ENCODE measurements at places on chromosomes 11 and 22.

GRCh38 chr11:109641549-109641948 lies 219.6 kb downstream of the C11orf87 start:
- DNase-seq: no peak

DNA sequence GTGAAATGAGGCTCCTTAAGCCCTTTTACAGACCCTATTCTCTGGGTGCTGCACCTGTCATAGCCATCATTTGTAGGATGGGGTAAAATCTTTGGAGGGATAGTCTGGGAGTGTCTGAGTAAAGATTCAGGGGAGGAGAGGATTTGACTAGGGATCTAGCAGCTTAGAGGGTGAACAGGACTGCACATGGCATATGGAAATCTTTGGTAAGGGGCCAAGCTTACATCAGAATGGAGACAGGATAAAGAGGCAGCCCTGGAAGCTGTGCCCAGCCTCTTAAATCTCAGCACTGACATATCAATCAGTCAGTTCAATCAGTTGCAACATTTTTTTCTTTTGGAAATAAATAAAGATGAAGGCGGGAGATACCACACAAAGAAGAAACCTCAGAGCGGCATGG lies 301.8 kb upstream of the CADM1 start:
- no peak for DNase-seq

DNA sequence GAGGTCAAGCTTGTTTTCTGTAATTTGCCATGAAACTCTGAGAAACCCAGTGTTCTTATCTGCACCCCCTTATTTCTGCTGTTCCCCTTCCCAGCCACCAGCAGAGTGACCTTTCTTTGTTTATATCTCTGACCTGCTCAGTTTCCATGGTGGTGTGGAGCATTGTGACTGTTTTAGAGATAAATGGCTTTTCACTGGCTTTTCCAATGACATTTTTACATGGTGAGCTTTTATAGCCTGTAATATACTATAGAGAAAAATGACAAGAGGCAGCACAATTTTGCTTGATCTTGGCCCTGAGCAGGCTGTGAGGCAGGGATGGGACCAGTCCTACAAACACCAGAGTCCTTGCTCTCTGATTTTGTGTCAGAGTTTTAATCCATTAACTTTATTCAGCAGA lies 233.9 kb downstream of the FAT3 start:
- no peak for DNase-seq

DNA sequence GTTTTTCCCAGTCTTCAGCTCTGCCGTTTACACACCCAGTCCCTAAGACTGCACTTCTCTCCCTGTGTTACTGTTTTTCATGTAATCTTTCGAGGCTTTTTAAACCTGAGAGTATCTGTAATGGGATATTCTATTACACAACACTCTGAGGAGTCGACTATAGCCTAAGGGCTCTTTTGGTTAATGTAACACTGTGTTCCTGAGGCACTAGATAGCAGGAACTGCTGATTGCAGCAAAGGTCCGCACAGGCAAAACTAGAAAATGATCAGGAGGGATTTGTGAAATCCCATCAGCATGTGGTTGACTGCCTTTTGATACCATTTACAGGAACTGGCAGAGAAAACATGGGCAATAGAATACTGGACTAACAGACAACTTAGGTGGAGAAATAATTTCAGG lies 512.3 kb upstream of the RAG2 start:
- DNase-seq: no peak

- no peak for DNase-seq
Measured at GRCh38 chr11:75191330-75191717, 40.4 kb downstream of the SLCO2B1 start.

- DNase-seq: no peak
Measured at GRCh38 chr11:33730716-33731115, 5.5 kb downstream of the CD59 start.

DNA sequence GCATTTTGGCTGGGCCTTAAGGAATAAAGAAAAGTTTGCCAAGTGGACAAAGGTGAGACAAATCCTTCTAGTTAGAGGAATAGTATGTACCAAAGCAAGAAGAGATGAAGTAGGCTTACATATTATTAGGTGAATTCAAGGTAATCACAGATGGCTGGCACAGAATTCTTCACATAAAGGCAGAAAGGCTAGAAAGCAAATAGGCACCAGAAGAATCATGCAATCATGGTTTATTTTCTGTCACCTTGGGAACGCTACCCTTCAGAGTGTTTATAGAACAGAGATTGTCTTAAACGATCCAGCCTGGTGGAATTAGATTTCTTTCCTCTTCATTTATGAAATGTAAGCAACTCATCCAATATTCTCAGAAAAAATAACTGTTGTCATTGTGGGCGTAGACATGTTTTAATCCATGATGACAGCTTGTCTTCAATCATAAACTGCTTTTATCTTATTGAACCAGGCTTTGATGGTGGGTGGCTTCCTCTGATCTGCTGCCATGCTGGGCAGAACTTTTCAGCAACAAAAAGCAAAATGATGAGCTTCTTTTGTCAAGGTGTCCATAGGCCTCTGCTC lies 49.0 kb upstream of the CSNK2A3 start:
- DNase-seq: no peak

All from stimulated activated CD8-positive, alpha-beta memory T cell treated with anti-CD3 and anti-CD28 coated beads, Interleukin-2, amount 100 ng/mL, for 48 hours (primary cell).